ENCODE measurements at places on chromosomes 12 and 14. TPM values are rescaled to one million over a fixed set of nuclear protein-coding genes. Genes with fewer than 3 reads are reported as not detected.

The SLC10A1 gene
- total RNA-seq = not detected

DNA sequence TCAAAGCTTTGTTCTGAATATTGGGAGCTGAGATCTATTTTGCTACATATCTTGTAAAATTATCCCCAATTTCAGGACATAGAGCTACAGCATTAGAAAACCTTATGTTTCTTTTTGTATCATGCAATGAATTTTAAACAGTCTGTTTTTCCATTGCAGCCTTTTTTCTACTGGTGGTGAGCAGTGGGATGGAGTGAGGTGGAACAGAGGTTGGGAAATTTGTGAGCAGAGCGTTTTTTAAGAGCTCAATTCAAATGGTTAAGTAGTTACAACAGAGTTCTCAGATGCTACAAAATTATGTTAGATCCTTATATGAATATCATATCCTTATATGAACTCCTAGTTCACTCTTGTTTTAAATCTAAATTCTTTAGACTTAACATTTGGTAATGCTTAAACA is 139.0 kb upstream of the PLEKHG7 start:
- DNase-seq = no peak

The TRPV4 gene
- total RNA-seq = 0.25 TPM

DNA sequence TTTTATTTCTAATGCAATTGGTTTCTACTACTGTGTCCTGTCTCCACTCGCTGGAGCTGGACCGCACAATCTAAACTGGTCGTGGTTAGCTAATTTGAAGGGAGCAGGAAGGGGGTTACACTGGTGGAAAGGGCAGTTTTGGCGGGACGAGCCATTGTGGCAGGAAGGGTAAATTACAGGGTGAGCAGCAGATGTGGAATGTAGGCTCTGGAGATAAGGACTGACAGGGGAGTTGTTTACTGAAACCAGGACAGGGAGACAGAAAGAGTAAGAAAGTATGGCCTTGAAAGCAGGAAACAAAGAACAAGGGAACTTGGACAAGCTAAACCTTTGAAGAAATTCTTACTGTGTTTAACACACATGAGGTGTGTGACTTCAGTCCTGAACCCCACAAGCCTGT is 147.8 kb downstream of the ATXN7L3B start:
- DNase-seq = no peak

The HEATR5A gene
- 52.4 TPM for total RNA-seq

DNA sequence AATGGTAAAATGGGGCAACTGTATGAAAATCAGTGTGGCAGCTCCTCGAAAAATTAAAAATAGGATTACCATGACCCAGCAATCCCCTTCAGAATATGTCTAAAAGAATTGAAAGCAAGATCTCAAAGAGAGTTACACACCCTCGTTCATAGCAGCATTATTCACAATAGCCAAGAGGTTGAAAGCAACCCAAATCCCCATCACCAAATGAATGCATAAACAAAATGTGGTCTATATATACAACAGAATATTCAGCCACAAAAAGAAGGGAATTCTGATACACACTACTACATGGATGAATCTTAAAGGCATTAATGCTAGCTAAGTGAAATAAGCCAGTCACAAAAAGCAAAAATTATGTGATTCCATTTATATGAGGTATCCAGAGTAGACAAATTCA is 27.2 kb downstream of the RAD52 start:
- no peak for DNase-seq

DNA sequence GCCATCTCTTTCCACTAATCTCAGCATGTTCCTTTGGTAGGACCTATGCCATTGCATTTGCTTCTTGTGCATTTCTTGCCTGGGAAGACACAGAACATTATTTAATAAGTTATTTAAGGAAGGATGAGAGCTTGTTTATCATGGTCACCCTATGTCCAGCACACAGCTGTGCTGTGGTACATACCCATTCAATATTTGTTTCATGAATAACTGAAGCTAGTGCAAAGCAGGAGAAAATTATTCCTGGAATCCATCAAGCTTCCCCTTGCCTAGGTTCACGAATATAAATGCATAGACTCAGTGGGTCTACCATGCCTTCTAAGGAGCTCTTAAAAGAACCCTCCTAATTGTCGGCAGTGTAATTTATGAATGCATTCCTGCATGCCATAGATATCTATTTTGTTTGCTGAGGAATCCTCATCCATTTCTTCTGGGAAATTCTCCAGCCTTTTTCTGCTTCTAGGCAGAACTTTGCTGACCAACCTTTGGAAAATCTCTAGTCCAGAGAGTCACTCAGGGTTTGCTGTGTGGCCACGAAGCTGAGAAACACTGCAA is 599.8 kb upstream of the TMEM132C start:
- no peak for DNase-seq

- DNase-seq = no peak
These were observed 139.4 kb downstream of the RPS29 start for GRCh38 chr14:49446801-49447200.

DNA sequence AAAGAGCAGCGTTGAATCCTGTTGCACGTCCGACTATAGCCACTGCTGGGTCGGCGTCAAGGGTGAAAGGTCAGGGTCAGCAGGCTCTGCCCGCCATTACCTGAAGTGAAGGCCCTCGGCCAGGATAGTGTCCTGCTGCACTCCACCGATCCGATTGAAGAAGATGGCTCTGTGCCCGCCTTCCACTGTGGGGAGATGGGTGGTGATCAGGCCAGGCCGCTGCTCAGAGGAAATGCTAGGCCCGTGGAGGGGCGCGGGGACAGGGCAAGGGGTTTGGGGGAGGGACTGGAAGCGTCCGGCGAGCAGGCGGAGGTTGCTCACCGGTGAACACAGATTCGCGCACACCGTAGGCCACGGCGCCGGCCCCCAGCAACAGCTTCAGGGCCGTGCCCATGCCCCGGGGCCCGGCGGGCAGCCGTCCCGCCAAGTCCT is 352 bp downstream of the PHB2 start:
- DNase-seq = no peak

- peak; percentile 32 for DNase-seq
These were observed 350.0 kb downstream of the GALC start for GRCh38 chr14:87643005-87643404.

The USP44 gene
- 1.8 TPM for total RNA-seq

DNA sequence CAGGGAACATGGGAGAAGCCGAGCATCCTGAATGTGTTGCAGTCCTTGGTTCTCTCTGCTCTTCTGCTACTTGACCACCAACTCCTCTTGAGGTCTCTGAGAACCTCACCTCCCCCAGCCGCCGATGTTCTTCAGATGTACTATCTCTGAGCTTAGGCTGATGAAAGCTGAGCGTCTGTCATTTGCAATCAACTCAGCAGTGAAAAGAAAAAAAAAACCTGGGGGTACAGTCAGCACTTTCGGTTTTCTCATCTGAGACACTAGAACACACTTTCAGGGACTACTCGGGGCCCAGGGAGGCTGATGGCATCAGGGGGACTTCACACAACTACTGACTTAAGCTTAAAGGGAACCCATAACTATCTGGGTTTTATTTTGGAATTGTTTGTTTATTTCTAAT is 9.6 kb upstream of the FLVCR2 start:
- no peak for DNase-seq

GRCh38 chr12:20548611-20549010 is 146.5 kb upstream of the SLCO1C1 start:
- DNase-seq = no peak

GRCh38 chr12:131830335-131830913 is 2.2 kb downstream of the MMP17 start:
- peak; percentile 79 for DNase-seq

The RNASE4 gene
- total RNA-seq = 4.8 TPM

The CPNE6 gene
- total RNA-seq = not detected

DNA sequence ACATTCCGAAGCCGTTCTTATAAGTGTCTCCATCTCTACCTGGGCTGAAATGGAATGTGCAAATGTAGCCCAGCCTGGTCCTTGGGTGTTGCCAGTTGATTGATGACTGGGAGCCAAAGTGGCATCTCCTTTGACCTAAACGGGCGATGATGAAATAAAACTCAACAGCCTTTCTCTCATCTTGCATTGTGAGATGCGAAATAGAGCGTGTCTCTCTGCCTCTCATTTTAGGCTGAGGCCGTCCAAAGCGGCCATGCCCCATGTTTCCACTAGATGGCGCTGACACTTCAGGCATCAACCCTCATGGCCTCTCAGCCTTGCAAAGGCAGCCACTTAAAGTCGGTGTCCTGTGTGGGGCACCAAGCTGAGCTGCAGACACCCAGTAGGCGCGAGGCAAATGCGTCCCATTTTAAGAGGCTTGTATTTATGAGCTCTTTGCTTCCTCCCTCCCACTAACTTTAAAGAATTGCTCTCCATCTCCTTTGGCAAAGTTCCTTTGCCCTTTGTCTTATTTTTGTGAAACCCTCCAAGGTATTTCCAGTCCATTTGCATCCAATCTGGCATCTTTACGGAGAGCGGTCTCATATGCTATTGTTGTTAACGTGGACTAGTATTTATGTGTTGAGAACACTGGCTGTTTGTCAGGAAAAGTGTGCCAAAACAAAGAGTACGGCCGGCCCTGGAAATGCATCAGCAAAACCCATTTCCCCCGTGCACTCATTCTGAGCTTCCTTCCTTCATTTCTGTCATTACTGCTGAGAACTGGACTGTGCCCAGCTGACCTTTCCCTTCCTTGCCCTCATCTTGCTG is 25.0 kb downstream of the GPRC5A start:
- peak; percentile 93 for DNase-seq

DNA sequence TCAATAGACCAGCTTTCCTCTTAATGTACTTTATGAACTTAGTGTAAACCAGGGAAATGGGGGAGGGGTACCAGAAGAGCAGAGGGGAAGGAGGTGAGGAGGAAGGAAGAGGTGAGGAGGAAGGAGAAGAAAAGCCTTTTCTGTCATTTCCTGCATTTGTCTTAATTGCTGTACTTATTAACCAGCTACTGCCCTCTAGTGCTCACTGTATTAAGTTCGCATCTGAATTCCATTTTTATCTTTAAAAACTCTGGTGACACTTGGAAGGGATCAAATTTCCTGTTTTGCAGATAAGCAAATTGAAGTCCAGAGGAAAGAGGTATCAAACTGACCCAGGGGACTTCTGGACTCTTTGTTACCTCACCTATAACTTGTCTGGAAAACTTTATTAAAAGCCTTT is 22.2 kb downstream of the MANSC1 start:
- peak; percentile 85 for DNase-seq

The SLCO1B1 gene
- total RNA-seq = not detected

DNA sequence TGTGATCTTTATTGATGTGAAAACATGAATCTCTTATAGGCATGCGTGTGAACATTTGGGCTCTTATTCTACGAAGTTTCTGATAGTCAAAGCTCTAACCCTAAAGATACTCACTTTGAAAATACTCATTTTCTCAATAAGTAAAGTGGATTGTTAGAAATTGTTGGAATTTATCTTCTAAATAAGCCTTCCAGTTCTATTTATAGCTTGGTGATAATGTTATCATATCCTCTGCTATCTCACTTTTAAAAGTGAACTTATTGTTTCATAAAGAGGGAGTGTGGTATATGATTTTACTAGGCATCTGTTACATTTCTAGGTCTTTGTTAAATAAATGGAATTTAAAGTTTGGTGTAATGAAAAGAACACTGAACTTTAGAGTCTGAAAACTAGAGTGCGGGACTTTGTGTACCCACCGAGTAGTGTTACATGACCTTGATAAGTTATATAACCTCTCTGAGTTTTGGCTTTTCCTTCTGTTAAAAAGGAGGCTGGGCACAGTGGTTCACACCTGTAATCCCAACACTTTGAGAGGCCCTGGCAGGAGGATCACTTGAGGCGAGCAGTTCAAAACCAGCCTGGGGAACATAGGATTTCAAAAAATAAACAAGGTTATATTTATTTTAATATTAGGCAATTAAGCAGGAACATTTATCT is 13.6 kb downstream of the USP15 start:
- DNase-seq = no peak

- no peak for DNase-seq
These were observed 181.5 kb downstream of the VRK1 start for GRCh38 chr14:96978525-96979272.

- peak; percentile 84 for DNase-seq
These were observed 13.7 kb upstream of the FBXL14 start for GRCh38 chr12:1607940-1608712.

The ESR2 gene
- 0.16 TPM for total RNA-seq

DNA sequence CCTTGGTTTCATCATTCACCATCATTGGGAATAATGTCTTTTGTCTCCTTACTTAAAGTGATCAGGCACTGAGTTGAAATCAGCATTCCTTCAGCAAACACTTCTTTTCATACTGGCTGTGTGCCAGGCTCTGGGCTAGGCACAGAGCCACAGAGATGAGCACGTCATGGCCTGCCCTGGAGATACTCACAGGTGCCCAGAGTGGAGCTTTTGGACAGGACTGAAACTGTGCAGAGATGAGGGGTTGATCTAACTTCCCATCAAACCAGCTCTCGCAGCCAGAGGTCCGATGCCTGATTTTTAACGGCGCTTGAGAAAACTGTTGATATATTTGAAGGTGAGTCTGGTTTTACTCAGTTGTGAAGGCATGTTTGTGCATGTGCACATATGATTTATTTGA is 43.1 kb downstream of the CACNA1C start:
- no peak for DNase-seq

The CCDC175 gene
- total RNA-seq = not detected

The TDRD9 gene
- total RNA-seq = 0.45 TPM

The SVOP gene
- not detected for total RNA-seq

DNA sequence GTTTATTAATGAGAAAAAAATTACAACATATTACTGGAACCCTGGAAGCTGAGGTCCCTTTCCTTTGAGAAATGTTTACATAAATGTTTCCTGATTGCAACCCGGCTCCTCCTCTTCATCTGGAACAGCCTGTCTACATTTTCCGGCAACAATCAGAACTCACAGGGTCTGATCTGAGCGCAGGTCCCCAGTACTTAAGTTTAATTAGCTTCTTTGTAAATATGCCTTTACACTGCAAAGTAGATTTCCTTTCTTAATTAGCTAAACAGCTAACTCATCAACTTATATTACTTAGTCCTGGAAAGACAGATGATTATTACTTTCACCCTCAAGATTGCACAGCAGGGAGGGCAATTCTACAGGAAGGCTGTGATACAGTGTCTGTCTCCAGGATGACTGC is 213.0 kb downstream of the MON2 start:
- no peak for DNase-seq

Data from fibroblast of the aortic adventitia (primary cell).